ENCODE measurements at places on chromosomes 16 and 17. TPM values are rescaled to one million over a fixed set of nuclear protein-coding genes. Genes with fewer than 3 reads are reported as not detected.

The PRDM7 gene
- total RNA-seq: not detected

The ERN2 gene
- total RNA-seq: not detected

The SLC52A1 gene
- 0.94 TPM for total RNA-seq

The SPHK1 gene
- 4.7 TPM for total RNA-seq

The CCDC92B gene
- not detected for total RNA-seq

The TLCD2 gene
- not detected for total RNA-seq

The PYY gene
- not detected for total RNA-seq

The SOX8 gene
- total RNA-seq: not detected

The TOX3 gene
- total RNA-seq: not detected

The ERI2 gene
- 15.0 TPM for total RNA-seq

The SLC39A11 gene
- 20.5 TPM for total RNA-seq

The KIF2B gene
- total RNA-seq: not detected

The CCL8 gene
- total RNA-seq: not detected

The TBC1D10B gene
- total RNA-seq: 75.4 TPM

The PRSS21 gene
- 6.0 TPM for total RNA-seq

The CDYL2 gene
- total RNA-seq: 16.5 TPM

The CBFA2T3 gene
- not detected for total RNA-seq

The TAT gene
- not detected for total RNA-seq

The CDC6 gene
- 110 TPM for total RNA-seq

The CA5A gene
- total RNA-seq: not detected

The FOXC2 gene
- total RNA-seq: not detected

The TRPV2 gene
- 124 TPM for total RNA-seq

The TBC1D3B gene
- 6.7 TPM for total RNA-seq

The CLDN7 gene
- total RNA-seq: 1.3 TPM

The WFDC1 gene
- not detected for total RNA-seq

The IL17C gene
- 0.37 TPM for total RNA-seq

The MYOCD gene
- total RNA-seq: not detected

The GPR179 gene
- not detected for total RNA-seq

The VAT1L gene
- total RNA-seq: not detected

The KRT9 gene
- total RNA-seq: not detected

The SNAI3 gene
- total RNA-seq: 13.4 TPM

The FNDC8 gene
- not detected for total RNA-seq

The STH gene
- total RNA-seq: not detected

The TCAP gene
- total RNA-seq: 1.8 TPM

The BFAR gene
- 65.1 TPM for total RNA-seq

The CHRNB1 gene
- total RNA-seq: 14.1 TPM

The DLX3 gene
- not detected for total RNA-seq

The CMTM2 gene
- 0.82 TPM for total RNA-seq

The SPATA22 gene
- not detected for total RNA-seq

The KRT13 gene
- total RNA-seq: not detected

The TP53TG3F gene
- not detected for total RNA-seq

The OR1A1 gene
- total RNA-seq: not detected

The PABPN1L gene
- not detected for total RNA-seq

The KRTAP2-1 gene
- total RNA-seq: not detected

The MRPS34 gene
- 135 TPM for total RNA-seq

The MRM1 gene
- 10.7 TPM for total RNA-seq

The TRIM65 gene
- 35.8 TPM for total RNA-seq

The NT5C gene
- 68.8 TPM for total RNA-seq

The TNK1 gene
- total RNA-seq: 2.6 TPM

The BAIAP3 gene
- total RNA-seq: 0.24 TPM

The PNMT gene
- total RNA-seq: not detected

The KRTAP9-8 gene
- total RNA-seq: not detected

The TMEM235 gene
- not detected for total RNA-seq

The KRT31 gene
- not detected for total RNA-seq

The CD300A gene
- total RNA-seq: 2.1 TPM

The ZG16B gene
- total RNA-seq: 2.9 TPM

The INO80E gene
- 104 TPM for total RNA-seq

The RCVRN gene
- not detected for total RNA-seq

The NPIPA2 gene
- 3.2 TPM for total RNA-seq
